ENCODE measurements at places on chromosomes 3 and 15. TPM values are rescaled to one million over a fixed set of nuclear protein-coding genes. Genes with fewer than 3 reads are reported as not detected.

INKA1 gene
- 9.6 TPM for polyA plus RNA-seq

DNA sequence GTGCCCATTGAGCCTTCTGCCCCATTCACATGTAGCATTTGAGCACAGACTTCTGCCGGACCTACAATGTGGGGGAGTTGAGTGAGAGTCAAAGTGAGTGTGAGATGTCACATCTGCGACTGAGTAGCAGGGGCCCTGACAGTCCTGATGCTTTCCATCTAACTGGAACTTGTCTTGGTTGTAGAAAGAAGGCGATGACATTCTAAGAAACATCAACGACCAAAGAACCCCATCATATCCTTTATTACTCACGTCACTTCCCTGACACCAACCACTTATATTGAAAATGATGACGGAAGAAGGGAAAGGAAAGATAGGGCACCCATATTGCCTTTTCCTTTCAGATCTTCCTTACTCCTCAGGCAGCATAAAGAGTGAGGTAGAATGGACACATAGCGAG, 30.5 kb downstream of the SMAD3 start:
- no peaks in the 10 kb centered on the region for H3K27me3 ChIP-seq
- no peak overlapping the region for H3K4me3 ChIP-seq
- peaks cover 9% of the 10 kb centered on the region for H3K36me3 ChIP-seq

DNA sequence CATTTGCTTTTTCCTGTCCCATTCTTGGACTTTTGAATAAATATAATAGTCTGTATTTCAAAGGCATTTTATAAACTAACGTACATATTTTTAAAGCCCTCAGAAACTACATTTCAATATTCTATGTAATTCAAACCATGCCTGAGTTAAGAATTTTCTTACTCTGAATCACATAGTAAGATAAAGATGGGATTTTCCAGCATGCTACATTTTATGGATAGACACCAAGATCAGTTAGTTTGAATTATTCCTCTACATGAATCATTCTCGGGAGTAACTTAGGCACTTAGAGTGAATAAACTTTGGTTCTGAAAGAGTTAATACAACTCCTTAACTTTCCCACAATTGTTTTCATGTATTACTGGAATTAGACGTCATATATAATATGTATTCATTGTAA, 713.3 kb upstream of the CBLB start:
- DNase-seq = no peak
- no peak overlapping the region for H3K4me3 ChIP-seq
- no peaks in the 10 kb centered on the region for H3K36me3 ChIP-seq
- H3K27ac ChIP-seq = no peak overlapping the region
- no peaks in the 10 kb centered on the region for H3K4me1 ChIP-seq
- H3K27me3 ChIP-seq = no peaks in the 10 kb centered on the region

CFAP100 gene
- polyA plus RNA-seq = 0.20 TPM

DNA sequence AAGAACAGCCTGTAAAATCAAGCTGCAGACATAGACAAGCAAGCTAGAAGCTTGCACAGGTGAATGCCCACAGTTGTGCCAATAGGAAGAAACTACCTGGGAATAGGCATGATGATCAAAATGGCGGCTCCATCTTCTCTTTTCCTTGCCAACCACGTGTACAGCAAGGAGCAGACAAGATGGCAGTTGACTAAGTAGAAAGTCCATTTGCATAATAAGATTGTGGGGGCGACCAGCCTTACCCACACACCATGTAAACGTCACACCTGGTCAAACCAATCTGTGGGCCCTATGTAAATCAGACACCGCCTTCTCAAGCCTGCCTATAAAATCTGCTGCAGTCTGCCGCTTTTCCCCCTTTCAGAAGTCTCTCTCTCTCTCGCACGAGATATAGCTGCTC, 25.1 kb upstream of the ANKRD34C start:
- no peak overlapping the region for H3K4me3 ChIP-seq
- no peaks in the 10 kb centered on the region for H3K4me1 ChIP-seq
- DNase-seq = no peak
- H3K36me3 ChIP-seq = no peaks in the 10 kb centered on the region

DNA sequence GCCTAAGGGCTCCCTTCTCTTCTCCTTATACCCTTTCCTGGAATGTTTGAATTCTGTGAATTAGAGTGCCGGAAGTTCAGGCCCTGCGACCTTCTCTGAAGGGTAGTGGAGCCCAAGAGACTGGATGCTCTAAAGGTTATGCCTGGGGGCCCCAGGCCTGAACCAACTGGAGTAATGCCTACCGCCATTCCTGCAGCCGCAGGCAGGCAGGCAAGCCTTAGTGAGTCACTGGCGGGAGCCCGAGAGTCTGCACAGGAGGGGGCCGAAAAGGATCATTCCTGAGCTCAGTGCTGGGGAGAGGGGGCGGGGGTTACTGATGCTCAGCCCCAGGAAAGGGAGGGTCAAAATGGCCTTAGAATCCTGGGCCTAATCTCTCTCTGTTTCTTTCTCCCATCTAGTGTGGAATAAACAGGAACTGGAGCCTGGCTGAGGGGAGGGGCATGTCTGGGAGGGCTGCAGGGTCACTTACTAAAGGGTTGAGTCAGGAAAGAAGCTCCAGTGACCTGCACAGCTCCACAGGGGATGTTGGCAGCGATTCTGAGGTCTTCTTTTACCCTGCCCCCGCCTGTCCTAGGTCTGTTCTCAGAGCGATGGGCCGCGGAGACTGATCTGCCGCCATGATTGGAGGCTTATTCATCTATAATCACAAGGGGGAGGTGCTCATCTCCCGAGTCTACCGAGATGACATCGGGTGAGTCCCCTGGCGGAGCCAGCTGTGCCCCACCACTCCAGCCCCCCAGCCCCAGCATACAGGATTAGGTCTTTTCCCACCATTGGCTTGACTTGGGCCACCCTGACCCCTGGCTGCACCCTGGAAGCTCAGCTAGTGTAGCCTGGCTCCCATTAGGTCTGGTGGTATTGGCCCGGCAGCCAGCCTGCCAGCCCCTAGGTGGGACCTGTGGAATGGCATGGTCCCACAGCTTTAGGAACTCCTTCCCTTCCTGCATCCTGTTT, 2.0 kb downstream of the AP2M1 start:
- peak overlapping the region; percentile 61 for H3K4me3 ChIP-seq
- H3K36me3 ChIP-seq = peaks cover 67% of the 10 kb centered on the region
- peak; percentile 80 for DNase-seq
- peak overlapping the region; percentile 81 for H3K27ac ChIP-seq

DNA sequence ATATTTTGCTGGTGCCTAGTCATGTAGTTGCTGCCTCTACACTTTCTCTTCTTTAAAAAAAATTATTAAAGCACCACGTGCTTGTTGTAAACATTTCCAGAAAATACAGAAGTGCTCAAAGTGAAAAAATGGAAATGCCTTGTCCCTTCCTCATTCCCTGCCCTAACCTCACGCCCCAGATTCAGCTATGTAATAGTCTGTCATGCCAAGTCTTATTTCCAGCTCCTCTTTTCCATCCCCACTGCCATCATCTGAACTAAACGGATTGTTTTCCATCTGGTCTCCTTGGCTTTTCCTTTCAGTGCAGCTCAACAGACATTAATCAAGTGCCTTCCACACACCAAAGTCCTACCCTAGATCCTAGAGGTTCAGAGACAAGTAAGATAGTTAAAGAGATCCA, 15.5 kb downstream of the ZNF774 start:
- H3K27me3 ChIP-seq = no peaks in the 10 kb centered on the region
- no peak overlapping the region for H3K27ac ChIP-seq
- no peaks in the 10 kb centered on the region for H3K36me3 ChIP-seq
- no peaks in the 10 kb centered on the region for H3K4me1 ChIP-seq

Measured in muscle of leg (tissue), 16 donors.